Fibroblast of skin of left quadriceps (primary cell): ENCODE measurements at places on chromosomes 5 and 9.

DNA sequence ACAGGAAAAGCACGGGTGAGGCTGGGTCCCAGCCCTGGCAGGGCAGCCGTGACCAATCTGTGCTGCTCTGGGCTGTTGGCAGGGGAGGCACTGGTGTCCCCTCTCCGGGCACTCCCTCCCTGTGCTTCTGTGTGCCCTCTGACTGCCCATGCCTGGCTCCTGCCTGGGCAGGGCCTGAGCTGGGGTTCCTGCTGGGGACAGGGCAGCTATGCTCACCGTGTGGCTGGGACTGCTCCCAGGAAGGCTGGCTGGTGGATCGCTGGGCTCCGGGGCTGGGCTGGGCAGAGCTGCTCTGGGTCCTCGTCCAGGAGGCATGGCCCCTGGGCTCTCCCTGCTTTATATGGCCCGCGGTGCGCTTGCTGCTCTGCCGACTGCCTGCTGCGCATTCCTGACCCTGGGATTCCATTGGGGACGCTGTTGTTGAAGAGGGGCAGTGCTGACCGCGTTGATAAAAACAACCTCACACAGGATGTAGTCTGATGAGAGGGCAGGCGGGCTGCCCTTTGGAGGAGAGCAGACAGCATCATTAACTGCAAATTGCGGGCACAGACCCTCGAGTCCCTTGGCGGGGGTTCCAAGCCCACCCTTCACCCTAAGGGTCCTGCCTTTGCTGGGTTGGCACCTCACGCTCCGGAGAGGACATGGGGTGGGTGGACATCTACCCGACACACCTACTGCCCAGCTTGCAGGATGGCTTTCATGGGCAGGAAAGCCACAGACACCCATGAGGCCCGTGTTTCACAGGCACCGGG lies 955 bp downstream of the QRFP start:
- DNase-seq, result no peak

DNA sequence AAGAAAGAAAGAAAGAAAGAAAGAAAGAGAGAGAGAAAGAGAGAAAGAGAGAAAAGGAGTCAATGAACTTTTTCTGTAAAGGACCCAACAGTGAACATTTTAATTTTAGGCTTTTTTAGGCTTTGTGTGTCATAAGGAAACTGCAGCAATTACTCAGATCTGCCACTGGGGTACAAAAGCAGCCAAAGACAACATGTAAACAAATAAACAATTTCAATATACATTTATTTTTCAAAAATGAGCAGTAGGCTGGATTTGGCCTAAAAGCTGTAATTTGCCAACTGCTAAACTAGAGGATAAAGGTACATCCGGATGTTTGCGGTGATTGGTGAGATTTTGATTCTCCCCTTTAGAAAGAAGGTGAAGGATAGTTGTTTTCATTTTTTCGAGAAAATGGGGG lies 143.6 kb downstream of the CEMIP2 start:
- DNase-seq, result no peak

DNA sequence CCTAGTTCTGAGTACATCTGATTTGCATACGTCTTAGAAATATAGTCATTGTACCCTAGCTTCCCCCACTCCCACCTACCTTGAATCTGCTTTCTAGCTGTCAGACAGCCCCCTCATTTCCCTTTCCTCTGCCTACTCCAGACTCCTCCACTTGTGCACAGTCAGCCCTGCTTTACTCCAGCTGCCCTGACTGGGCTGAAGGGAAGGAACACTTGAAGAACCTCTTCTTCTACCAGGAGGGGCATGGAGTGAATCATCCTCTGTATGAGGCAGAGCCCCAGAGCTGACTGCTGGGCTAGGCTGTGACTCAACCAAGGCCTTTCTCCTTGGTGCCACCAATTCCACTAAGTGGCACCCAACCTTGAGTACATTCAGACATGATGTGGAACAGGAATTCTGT lies 18.1 kb upstream of the ZFR start:
- DNase-seq, result no peak

DNA sequence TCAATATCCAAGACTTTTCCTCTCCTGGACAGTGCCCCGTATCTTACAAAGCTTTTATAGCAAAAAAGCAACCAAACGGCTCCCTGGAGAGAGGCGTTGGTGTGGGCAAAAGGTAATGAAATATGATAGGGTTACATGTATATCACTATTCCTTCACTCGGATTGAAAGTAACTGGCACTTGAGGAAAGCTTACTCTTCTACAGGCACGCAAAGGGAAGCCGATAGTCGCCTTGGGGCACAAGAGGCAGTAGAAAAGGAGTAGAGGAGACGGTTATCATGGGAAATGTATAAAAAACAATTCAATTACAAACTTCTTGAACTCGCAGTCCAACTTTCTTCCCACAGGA lies 1.1 kb downstream of the DIAPH1 start:
- no peak for DNase-seq

DNA sequence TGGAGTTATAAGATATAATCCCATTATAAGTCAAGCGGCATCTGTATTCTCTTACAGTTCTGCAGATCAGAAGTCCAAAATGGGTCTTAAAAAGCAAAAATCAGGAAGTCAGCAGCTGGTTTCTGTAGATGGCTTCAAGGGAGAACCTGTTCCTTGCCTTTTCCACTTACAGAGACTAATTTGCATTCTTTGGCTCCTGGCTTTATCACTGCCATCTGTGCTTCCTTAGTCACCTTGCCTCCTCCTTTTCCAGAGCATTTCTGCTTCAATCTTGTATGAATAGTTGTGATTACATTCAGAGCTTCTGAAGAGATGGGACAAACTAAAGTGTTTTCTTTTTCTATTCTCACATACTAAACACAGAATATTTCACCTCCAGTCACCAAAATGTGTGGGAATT lies 647.3 kb upstream of the GRAMD2B start:
- no peak for DNase-seq

- DNase-seq, result peak; percentile 79
Observed at GRCh38 chr5:83306572-83307241, 164.8 kb upstream of the VCAN start.

GRCh38 chr9:72592502-72593403 lies 71.3 kb downstream of the TMC1 start:
- DNase-seq, result peak; percentile 24

DNA sequence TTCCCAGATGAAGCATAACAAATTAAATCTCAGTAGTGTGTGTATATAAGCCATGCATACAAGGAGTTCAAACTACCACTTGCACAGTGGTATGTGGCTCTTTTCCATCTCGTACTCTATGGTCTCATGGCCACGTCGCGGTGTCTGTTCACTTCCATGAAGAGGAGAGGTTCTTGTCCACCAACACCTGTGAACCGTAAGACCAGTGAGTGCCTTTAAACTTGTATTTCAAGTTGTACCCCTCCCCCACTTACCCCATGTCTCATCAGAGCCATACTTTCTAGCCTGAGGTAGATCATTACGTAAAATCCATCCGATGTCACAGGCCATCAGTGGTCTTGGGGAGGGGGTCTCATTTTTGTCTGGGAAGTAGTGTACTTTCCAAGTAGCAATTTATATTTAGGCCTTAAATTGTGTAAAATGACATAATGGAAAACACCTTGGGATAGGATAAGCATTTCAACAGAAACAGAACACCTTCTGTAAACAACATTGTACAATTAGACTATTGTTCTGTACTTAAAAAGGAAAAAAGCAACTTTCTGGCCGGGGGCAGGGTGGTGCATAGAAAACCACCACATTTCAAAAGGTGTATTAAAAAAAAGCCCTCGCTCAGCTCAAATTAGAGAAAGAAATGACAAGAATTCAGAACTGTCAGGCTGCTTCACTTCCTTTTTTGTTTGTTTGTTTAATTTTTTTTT lies 163.0 kb downstream of the SMARCA2 start:
- no peak for DNase-seq

DNA sequence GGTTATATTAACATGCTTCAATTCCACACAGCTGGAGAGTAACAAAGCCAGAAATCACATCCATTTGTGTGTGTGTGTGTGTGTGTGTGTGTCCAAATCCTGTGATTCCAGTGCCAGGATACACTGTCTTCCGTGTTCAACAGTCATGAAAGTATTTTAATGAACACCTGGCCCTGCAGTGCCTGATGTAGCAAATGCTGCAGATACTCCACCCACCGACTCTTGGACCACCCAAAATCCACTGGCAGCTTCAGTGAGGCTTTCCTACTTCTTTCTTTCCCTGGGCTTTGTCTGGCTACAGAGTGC lies 13.1 kb upstream of the INSYN2B start:
- no peak for DNase-seq

- peak; percentile 6 for DNase-seq
Observed at GRCh38 chr9:23492126-23493002, 333.7 kb downstream of the ELAVL2 start.

- DNase-seq, result no peak
Observed at GRCh38 chr9:88991066-88992034, at the start of gene S1PR3. Gene S1PR3 (plus strand): TSS chr9:88991468. CDS start chr9:89001201, 9,733 bp downstream.

GRCh38 chr5:59873113-59873512 lies 20.4 kb downstream of the PDE4D start:
- peak; percentile 72 for DNase-seq

DNA sequence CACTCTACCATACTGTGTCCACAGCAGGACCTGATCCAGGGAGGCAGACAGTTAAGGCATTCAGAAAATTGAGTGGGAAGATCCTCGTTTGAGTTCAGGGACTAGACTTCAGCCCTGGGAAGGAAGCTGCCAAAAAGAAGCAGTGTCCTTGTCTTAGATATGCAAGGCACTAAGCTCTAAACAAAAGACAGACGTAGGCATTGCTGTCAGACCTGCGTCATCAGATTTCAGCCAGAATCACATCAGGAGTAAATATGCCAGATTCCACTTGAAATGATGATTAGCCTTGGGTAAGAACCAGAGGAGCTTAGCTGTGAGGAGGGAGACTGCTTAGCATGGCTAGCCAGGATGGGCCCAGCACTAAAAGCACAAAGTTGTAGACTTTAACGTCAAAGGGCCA lies 56.7 kb downstream of the MAMDC2 start:
- DNase-seq, result no peak

DNA sequence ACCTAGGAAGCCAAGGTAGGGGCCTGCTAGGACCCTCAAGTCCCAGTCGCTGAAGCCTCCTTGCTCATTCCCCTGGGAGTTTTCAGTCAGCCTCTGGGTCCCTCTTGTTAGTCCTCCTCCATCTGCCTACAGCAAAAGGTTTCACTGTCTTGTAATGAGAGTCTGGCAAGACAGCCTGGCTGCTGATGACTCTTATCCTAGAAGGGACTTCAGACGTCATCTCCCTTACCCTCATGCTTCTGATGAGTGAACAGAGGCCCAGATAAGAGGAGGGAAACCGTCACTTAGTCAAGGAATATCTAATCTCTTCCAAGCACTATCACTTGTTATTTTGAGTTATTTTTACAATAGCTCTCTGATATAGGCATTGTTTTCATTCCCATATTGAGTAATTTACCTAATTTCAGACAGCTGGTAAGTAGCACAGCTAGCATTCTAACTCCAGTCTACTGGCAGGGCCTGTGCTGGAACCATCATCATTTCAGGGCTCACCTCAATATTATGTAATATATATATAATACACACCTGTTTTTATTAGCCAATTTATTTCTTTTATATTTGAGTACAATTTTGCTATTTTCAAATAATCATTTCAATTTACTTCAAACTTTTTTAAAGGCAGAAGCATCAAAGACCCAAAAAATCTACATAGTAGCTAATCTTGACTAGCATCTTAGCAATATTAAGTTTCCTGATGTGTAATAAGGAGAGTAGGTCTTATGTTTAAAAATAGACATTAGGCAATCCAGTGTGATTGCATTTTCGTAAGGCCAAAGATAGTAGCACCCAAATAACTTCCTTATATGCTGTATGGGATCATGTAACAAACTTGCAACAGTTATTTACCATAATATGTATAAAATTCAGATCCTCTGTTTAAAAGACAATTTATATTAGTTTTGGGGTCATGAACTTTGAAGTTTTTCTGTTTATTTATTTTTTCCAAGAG lies 7.9 kb downstream of the CMYA5 start:
- DNase-seq, result no peak

DNA sequence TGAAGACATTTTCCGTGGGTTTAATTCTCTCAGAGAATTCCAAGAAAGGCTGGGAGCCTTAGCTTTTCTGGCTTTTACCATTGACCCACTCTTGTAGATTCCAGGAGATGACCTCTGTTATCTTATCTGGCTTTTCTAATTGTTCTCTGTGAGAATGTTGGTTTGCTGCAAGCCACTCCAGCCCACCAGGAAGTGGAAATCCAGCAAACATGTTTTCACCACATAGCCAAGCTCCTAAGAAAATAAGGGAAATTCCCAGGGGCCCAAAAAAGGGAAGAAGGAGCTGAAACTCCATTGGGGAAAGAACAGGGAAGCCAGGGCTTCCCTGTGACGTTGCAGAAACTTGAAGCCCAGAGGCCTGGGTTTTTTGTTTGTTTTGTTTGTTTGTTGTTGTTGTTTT lies 19.7 kb downstream of the GPR107 start:
- peak; percentile 42 for DNase-seq

- no peak for DNase-seq
Observed at GRCh38 chr9:137984005-137984404, 106.4 kb downstream of the CACNA1B start.

DNA sequence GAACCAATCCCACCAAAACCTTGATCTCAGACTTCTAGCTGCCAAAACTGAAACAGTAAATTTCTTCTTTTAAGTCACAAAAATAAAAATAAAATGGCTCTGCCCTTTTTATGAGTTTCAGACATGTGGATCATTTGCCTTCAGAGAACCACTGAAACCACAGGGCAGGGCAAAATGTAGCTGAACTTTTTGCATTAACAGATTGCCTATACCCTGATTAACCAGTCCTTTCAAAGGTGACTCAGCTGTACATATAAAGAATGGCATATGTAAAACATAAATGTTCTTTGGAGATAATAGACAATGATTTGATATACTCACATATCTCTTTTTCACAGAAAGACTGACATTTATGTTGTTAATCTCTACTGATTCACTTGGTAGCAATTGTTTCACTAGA lies 187.1 kb upstream of the GRIN3A start:
- DNase-seq, result no peak

GRCh38 chr5:1004461-1005248 lies 3.9 kb upstream of the NKD2 start:
- DNase-seq, result no peak

DNA sequence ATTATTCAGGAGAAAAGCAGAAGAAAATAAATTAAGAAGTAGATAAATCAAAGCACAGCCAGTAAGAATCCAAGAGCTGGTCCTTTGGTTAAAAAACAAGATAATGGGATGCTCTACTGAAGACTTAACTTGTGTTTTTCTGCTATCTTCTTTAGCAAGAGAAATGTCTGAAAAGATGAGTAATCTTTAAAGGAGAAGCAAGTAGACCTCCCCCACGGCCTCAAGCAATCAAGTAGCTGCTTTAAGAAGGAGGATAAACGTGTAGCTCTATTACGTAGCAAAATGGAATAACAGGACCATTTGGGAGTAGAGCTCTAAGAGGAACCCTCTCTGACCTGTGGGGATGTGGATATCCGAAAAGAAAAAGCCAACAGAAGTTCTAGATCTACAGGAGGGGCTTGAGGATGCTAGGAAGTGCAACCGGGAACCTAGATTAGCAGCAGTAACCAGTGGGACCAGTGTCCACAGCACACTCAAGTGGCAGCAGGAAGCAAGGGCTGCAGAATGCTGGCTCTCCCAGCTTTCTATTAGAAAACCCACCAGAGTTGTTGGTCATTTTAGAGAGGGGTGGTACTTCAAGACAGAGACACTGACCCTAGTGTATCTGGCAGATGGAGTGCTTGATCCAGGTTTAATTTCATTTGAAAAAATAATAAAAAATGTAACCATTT lies 185.4 kb downstream of the GABBR2 start:
- no peak for DNase-seq
